ENCODE measurements at places on chromosomes 5 and 9.

DNA sequence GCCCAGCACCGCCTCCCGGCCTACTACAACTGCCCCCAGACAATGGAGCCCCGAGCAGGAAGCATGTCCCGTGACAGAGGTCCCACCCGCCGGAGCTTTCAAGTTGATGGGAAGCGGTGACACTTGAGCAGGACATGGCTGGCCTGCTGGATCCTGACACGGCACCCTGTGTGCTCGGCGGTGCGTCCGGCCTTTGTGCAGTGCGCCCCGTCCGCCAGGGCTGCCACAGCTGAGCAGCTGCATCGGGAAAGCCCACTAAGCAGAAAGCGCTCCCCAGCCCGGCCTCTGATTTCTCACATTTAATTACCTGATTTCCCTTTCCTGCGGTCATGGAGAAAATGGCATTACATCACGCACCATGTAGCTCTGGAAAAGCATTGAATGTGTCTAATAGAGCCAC, 611.9 kb downstream of the IRX1 start:
- DNase-seq, result no peak

DNA sequence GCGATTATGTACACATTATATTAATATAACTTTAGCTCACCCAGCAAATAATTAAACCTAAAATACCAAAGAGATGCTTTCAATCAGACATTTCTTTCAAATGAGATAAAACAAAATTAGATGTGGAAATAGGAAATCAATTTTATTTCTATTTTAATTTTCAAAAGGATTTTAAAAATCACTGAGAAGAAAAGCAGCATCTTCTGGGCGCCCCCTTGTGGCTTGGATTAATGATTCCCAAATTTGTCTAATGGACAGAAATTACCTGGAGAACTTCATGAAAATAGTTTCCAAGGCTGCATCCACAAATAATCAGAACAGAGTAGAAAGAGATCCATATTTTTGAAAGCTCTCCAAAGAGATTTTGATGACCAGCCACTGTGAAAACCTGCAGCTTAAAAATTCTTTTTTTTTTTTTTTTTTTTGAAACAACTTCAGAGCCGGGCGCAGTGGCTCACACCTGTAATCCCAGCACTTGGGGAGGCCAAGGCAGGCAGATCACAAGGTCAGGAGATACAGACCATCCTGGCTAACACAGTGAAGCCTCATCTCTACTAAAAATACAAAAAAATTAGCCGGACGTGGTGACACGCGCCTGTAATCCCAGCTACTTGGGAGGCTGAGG, 50.9 kb upstream of the CEMIP2 start:
- DNase-seq, result no peak

GRCh38 chr5:151751091-151751490, 7.3 kb downstream of the ATOX1 start:
- DNase-seq, result no peak

DNA sequence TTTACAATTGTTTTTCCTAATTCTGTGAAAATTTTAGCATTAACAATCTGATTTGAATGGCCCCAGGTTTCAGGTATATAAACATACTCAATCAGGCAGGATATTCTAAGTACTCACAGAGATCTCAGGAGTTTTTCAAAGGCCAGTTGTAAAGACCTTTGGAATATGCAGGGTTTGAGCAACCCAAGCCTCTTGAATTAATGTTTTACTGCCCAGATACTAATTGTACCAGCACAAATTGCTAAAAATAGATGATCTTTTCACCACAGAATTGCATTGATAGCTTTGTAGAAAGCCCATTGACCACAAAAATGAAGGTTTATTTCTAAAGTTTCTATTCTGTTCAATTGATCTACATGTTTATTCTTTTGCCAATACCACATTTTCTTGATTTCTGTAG, 186.5 kb downstream of the OSTF1 start:
- no peak for DNase-seq

DNA sequence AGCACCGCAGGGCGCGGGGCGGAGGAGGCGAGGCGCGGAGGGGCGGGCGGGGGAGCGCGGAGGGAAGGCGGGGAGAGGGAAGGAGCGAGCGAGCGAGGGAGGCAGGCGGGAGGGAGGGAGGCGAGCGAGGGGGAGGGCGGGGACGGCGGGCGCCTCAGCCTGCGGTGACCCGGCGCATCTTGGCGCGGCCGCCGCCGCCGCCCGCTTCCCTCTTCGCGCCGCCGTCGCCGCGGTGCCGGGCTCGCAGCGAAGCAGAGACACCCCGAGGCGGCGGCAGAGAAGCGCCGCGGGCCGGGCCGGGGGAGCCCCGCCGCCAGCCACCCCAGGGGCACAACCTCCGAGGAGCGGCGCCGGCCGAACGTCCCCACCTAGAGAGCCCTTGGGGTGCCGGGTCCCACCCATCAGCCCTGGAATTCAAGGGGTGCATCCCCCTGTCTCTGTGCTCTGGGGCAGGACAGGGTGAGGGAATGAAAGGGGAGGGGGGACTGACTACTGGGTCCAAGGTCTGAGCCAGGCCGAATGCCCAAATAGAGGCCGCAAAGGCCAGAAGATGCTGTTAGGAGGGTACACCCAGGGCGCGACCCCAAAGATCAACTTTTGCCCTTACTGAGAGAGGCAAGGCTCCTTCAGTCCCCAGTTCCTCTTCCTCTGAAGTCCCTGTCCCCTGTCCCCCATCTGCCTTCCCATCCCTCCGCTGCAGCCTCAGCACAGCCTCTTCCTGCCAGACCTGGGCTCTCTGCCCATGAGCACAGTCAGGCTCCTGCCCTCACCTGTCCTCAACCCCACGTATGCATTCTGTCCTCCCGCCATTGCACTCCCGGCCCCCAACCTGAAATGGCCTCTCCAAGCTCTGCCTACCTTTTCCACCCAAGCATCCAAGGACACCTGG, at the start of gene ADAMTS2:
Gene ADAMTS2 (minus strand): TSS at position 29 of the 889 bp plus-strand sequence. CDS start 133 bp downstream, outside the sequence.
- no peak for DNase-seq

GRCh38 chr5:181040631-181040945, 522 bp downstream of the BTNL9 start:
- no peak for DNase-seq

DNA sequence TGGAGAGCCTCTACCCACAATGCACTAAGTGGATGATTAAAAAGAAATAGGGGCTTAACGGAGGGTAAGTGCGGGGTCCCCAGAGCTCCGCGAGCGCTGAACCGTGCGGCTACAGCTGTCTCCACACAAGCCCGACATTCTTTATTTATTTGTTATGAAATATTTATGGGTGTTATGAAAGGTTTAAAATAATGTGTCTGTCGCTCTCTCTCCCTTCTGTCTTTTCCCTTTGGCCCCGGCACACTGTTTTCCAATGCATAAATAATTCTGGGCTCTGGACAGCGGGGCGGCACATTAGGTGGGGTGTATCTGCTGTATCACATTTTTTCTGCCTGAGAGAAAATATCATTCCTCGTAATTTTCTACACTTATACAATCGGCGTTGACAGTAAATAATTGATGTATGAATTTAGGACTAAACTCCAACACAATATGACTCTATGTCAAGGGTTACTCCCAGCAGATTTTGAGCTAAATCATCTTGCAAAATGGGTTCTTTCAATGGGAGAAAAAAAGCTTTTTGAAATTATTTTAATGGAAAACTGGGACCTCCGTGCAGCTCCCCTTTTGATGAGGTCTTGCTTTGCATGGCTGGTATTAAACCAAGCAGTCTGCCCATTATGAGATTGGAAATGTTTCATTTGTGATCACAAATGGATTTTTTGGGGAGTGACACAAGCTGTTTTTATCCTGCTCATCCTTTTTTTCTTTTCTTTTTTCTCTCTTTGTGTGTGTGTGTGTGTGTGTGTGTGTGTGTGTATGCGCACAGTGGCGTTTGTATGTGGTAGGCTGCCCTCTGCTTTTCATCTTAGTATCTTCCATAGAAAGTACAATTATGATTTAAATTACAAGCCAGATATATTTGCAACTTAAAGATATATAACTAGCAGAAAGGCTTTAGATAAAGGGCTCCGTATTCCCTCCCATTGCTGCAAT, 370.6 kb upstream of the IRX4 start:
- no peak for DNase-seq

DNA sequence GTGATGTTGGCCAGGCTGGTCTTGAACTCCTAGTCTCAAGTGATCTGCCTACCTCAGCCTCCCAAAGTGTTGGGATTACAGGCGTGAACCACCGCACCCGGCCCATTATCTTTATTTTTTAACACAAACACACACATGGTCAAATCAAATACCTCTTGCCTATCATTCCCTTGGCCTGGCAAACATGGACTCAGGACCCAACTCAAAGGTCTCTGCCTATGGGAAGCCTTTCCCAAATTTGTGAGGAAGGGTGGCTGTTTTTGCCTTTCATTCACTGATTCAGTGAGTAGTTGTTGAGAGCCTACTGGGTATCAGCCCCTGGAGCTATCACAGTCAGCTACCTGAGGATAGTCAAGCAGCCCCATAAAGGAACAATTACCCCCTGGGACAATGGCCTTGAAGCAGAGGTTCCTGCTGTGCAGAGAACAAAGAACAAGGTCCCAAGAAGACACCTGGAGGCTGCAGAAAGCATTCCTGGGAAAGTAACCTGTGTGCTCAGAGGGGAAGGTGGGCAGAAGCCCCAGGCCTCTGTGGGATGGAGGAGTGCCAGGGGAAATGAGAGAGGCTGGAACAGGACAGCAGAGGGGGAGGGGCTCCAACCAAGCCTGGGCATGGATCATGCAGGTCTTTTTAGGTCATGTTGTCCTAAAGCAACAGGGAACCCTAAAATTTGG, 126.4 kb downstream of the CRB2 start:
- no peak for DNase-seq

DNA sequence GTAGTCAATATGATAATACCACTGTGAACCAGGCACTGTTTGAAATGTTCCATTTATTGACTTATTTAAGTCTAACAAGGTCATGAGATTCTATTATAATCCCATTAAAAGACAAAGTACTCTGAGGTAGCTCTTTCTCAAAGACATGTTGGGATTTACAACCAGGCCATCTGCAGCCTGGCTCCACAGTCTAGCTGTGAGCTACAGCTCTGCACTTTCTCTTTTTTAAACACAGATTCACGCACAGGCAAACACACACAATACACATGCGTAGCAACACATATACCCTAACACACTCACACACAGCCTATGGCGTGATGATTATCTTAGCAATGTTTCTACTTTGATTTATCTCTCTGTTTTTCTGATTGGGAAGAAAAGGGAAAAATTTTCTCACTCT, 174.3 kb downstream of the PRR16 start:
- DNase-seq, result no peak

- no peak for DNase-seq
Measured at GRCh38 chr9:137465720-137466388, 6.7 kb upstream of the NSMF start.

DNA sequence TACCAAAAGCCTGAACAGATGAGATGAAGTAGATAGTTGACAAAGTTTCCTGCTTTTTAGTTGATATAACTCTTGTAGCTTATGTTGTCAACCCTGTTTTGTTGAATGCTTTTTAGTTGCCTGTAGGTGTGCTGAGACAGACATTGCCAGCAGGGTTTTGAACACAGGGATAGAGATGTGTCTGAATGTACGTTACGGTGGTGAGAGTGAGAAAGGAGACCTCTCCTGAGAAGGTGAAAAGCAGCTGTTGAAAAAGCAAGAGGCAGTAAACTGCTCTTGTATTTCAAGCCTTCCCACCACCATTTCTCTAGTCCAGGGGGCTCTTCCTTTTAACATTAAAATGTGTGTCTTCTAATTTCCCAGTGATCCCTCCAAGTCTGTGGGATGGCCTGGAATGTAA, 14.7 kb downstream of the DNAJC21 start:
- DNase-seq, result no peak

- peak; percentile 71 for DNase-seq
Measured at GRCh38 chr9:19230355-19231125, at the start of gene DENND4C. TSS of gene DENND4C (plus strand) at chr9:19230693. CDS start at chr9:19276175, 45,482 bp downstream.

- no peak for DNase-seq
Measured at GRCh38 chr9:120579139-120580050, 572 bp downstream of the CDK5RAP2 start.

DNA sequence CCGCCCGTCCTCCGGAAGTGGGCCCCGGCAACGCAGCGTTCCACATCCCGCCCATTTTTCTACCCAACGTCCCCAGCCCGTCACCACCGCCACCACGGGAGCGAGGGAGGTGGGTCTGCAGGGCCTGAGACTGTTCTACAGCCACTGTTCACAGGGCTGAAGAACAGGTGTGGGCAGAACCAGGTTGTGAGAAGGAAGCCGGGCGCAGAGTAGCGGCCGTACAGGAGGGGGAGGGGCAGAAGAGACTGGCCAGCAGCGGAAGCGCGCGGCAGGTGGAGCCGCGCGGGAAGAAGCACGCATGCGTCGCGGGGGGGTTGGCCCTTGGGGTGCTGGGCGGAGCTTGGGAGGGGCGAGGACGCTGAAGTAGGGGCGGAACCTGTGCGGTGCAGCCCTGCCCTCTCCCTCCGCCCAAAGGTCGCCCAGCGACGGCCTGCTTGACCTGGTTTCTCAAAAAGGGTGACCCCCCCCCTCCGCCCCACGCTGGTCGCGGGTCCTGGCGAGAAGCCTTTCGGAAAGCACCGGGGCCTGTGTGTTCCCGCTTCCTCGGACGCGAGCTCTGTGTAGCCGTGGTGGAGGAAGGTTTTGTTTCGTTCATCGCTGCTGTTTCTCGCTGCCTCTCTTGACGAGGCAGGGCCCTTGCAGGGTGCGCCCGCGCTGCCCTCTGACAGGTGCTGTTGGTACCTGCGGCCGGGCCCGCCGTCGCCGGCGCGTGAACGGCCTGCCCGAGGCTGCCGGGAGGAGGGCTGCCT, 7.8 kb upstream of the MGAT1 start:
- DNase-seq, result peak; percentile 94

All from activated T-cell treated with anti-CD3 and anti-CD28 coated beads for 48 hours (primary cell).